Muscle of back (tissue), 13 donors: ENCODE measurements at places on chromosomes 6 and 20. TPM values are rescaled to one million over a fixed set of nuclear protein-coding genes. Genes with fewer than 3 reads are reported as not detected.
A peak's percentile ranks its signal among the peaks of the same experiment; 100 is the strongest.

GCLC gene
- polyA plus RNA-seq = 6.6 TPM

DNA sequence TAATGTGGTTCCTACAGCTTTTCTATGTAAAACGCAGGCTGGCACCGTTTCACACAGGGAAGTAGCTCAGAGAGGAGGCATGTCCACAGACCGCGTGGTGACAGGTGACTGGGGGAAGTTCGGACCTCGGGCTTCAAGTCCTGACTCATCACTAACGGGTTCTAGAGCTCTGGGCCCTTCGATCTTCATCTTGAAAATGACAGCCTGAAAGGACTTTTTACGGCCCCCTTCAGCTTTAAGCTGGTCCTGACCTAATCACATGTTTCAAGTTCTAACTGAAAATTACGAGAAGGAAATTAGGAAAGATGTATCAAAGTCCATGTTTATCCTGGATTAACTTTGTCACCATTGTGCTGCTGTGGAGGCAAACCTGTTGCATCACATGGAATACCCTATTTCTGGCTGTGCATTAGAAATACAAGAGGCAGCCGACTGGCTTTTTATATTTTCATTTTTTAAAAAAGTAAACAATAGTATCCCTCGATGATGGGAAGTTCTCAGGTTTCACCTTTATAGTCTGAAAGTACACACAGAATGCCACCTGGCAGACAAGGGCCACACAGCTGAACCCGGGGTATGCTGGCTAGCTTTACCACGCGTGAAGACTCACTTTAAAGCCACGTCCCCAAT is 2.0 kb downstream of the MAN1A1 start:
- peak; percentile 59 for DNase-seq

- peak; percentile 33 for DNase-seq
Observed at GRCh38 chr6:69337311-69337710, 459.5 kb downstream of the LMBRD1 start.

DNA sequence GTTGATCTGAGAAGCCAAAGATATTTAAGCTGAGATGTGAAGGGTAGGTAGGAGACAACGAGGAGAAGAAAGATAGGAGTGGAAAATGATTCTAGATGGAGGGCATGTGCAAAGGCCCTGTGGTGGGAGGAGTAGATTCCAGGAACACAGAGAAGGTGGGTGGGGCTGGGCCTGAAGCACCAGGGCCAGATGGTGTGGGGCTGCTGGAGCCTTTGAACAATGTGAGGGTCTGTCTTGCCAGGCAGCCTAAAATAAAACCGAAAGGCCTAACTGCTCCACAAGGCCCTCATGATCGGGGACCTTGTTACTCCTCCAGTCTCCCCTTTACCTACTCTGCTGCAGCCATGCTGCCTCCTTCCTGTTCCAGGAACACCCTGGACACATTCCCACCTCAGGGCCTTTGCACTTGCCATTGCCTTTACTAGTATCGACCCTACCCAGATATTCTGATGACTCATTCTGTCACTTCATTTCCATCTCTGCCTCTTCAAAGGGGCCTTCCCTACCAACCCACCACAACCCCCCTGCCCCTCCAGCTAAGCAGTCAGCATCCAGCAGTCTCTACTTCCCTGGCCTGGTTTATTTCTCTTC is 20.0 kb downstream of the FAM110A start:
- DNase-seq = no peak

PLAGL2 gene
- polyA plus RNA-seq = 11.3 TPM

MAD2L1BP gene
- polyA plus RNA-seq = 17.3 TPM

DNA sequence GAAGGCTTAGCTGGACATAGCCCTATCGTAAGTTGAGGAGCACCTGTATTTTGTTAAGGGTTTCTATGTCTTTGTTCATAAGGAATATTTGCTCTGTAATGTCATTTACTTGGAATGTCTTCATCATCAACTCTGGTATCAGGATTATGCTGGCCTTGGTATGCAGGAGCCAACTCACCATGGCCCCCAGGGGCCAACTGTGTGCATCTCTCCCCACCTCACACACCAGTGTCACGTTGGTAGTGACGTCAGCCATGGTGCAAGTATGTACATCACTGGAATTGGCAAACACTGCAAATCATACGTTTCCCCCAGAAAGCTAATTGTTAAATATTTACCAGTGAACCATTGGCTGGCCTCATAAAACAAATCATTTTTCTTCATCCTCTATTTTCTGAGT is 70.8 kb downstream of the YTHDF1 start:
- no peak for DNase-seq

DNA sequence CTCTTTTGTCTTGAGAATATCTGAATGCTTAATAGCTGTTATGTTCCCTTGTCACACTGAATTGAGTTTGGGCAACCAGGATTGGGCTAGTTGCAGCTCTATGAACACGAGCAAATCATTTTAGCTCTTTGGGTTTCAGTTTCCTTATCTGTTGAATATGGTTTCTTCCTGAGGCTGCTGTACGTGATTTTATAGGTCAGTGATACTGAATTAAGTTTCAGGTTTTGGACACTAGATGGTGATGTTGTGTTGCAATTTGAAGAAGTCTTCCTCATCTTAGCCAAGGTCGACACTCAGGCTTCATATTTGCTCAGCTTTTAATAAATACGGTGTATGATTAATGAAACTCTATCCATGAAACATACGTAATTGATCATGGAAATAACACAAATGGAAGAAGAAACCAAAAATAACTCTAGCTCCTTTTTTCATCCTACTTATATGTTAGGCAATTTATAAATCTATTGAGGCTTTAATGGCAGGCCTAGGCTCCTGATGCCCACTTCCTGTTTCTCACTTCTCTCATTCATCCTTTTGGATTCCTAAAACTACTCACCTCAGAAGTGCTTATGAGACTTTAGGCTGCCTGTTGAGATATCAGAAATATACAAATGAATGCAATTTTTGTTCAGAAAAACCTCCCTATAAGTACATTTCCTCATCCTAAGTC is 354.1 kb upstream of the MAP3K7 start:
- DNase-seq = peak; percentile 58

DNA sequence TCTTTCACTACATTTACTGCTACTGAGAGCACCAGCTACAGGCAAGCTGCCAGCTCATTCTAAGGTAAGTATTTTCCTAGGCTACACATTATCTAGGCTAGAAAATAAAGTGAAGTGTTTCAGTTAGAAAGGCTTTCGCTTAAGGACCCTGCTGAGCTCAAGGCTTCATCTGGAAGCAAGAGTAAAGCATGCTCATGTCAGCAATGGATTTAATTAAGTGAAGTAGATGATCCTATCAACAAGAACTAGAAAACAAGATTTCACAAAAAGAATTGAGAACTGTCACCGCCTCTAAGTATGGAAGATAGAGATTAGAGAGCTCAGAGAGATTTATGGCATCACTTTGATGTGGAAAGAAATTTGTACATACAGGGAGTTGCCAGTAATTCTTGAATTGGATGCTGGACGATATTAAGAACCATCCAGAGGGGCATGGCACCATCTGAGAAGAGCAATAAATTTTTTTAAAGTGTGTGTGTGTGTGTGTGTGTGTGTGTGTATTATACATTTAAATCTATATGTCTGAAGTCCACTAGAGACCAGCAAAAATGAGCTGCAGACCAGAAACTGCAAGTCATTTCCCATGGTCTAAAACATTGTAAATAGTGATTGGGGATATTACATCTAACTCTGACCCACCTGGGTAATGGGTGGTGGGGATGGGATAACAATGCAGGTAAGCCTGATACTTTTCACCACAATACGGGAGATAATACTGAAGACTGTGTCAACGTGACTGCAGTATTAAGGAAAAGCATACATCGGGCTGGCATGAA is 105.2 kb upstream of the MAP7 start:
- no peak for DNase-seq

GRCh38 chr6:89615882-89616281 is 22.7 kb downstream of the LYRM2 start:
- no peak for DNase-seq

- DNase-seq = peak; percentile 75
Observed at GRCh38 chr6:27374824-27375612, 13.5 kb upstream of the ZNF391 start.

DNA sequence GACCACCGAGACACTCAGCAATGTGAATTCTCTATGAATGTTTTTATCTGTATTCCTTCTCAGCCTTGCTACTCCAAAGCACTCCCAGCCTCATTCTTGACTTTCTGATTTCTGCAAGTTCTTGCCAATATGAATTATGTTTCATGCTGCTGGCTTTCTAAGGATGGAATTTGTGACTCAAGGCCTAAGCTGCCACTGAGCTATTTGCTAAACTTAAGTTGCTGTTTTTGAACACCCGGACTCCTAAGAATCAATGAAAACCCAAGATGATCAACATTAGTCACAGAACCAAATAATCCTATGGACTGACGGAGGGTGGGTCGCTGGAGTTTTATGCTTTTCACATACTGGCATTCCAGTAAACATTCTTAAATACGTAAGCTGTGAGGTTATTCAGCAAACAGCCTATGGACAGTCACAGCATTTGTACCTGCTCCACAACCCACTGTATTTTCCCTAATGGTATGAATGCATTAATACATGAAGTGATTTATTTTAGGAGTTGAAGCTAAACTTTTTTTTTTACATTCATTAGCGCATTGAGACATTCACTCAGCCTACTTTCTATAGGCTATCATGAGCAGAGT is 8.2 kb upstream of the PXDC1 start:
- peak; percentile 70 for DNase-seq

DNA sequence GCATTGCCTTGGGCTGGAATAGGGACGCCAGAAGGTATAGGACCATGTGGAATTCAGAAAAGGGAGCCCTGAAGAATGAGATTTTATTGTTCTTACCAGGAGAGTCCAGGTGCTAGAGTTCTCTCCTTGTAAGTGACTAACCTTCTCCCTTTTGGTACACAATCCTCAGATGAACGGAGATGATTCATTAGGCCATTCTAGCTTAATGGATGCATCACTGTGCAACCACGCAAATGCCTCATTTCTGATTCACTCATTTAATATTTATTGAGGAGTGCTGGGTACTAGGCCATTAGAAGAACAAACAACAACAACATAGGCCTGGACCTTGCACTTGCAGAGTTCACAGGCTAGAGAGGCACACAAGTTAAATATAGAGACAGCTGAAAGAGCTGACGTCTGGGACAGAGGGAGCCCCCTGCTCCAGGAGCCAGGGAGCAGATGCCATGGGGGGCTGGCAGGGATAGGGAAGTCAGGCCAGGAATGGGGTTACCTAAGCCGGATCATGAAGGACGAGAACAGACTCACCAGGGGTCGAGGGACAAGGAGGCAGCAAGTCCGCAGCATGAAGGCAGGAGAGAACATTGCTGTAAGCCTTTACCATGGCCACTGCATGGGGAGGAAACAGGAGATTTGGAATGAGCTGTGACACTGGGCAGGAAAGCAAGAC is 179.5 kb upstream of the AKAP12 start:
- no peak for DNase-seq
